ENCODE measurements at places on chromosomes 1 and 21.
A peak's percentile ranks its signal among the peaks of the same experiment; 100 is the strongest.

DNA sequence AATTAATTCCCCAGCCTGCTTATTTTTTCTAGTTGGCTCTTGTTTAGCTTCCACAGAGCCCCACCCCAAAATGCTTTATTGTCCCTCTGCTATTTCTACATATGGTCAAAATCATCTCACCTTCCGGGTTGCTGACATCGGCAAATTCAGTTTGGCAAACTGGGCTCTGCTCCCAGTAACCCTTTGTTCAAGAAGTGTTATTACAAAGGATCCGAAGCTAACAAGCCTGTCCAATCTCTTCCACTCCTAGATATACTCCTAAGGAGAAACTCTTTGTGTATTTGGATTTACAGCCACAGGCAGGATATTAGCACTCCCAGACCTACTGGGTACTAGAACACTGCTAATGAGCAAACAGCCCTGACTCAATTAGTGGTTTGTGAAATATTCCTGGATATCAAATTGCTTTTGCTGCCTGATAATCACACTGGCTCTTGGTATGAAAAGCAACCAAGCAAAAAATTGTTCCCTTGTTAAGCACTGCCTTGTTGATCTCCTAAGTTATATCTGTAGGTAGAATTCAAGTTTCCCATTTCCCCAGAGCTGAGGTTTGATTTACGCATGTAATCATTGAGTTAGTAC, 4.0 kb downstream of the JUN start:
- DNase-seq, result peak; percentile 67

DNA sequence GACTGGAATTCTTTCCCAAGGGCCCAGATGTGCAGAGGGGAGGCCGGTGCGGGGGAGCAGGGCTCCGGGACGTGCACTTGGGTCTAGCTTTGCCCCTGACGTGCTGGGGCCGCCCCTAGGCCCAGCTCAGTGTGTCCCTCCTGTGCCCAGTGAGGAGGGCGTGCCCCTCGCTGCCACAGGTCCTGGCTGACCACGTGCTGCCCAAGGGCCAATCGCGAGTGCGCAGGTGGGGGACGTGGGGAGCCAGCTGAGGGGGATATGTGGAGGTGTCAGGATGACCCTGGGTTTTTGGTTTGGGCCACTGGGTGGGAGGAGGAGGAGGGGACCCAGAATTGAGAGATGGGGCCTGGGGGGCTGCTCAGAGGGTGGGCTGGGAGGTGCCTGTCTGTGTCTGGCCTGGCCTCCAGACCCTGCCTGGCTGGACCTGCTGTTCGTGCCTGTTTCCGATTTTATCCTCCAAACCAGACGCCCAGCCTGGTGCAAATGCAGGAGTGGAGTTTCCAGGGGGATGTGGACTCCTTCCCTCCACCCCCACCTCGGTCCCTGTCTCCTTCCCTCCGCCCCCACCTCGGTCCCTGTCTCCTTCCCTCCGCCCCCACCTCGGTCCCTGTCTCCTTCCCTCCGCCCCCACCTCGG, 6.1 kb upstream of the RNF223 start:
- no peak for DNase-seq

- no peak for DNase-seq
Measured at GRCh38 chr1:241389400-241389799, 32.4 kb upstream of the RGS7 start.

GRCh38 chr1:182248721-182249120, 142.9 kb downstream of the GLUL start:
- DNase-seq, result no peak

GRCh38 chr1:211382714-211383480, 56.3 kb downstream of the TRAF5 start:
- DNase-seq, result peak; percentile 92

- DNase-seq, result no peak
Measured at GRCh38 chr1:39416609-39417008, 74.8 kb upstream of the BMP8A start.

GRCh38 chr1:203929741-203930309, 68.4 kb downstream of the SNRPE start:
- no peak for DNase-seq

- DNase-seq, result peak; percentile 89
Measured at GRCh38 chr1:23799570-23800399, 769 bp downstream of the GALE start.

DNA sequence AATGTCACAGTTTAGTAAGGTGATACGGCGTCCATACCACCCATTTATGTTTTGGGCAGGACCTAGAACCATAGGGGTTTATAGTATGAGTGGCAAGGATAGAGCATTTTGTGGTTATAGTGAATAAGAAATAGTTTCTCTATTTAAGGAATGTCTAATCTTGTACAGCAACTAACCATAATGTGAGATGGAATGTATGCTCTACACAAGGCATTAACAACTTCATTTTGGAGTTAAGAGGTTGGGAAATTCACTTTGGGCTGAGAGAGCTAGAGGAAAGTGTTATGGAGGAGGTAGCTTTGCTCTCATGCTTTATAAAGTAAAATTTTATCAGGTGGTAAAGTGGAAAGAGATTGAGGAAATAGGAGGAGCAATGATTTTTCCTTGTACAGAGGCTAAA, 3.0 kb upstream of the MCL1 start:
- no peak for DNase-seq

GRCh38 chr1:203202431-203203245, 16.1 kb upstream of the CHI3L1 start:
- DNase-seq, result no peak

- no peak for DNase-seq
Measured at GRCh38 chr1:27773826-27774445, 917 bp downstream of the STX12 start.

DNA sequence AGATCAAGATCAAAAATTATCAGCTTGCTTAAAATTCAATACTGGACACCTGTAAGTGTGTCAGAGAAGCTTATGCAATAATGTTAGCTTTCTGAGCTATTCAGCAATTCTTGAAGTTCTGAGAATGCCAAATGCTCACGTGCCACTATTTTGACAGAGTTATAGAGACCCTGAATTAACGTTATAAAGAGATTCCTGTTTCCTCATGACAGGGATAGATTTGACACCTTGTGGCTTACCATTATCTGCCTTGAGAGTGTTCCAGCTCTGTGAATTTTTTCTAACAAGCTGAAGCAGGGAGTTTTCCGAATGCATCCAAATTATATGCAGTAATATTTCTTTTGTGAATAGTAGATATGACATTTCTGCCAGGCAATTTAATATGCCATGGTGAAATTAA, 781.6 kb downstream of the ADGRL2 start:
- DNase-seq, result no peak

DNA sequence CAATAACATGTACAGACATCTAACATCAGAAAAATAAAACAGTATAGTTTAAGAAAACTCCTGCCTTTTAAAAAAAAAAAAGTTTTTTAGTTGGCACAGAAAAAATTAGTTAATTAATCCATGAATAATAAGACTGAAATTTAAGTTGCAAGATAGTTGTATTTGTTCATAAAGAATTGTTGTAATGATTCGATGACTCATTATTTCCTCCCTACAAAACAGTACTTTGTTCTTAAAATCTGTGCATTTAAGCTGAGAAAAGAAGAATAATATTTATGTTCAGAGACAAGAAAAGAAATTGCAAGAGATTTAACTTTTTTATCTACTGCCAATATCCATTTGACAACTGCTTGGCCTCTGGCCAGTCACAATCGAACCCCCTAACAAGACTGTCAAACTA, 894.7 kb downstream of the ADGRL2 start:
- DNase-seq, result no peak

All from LoVo (cell line).